GM23248 (cell line): ENCODE measurements at places on chromosomes 11 and 22.

DNA sequence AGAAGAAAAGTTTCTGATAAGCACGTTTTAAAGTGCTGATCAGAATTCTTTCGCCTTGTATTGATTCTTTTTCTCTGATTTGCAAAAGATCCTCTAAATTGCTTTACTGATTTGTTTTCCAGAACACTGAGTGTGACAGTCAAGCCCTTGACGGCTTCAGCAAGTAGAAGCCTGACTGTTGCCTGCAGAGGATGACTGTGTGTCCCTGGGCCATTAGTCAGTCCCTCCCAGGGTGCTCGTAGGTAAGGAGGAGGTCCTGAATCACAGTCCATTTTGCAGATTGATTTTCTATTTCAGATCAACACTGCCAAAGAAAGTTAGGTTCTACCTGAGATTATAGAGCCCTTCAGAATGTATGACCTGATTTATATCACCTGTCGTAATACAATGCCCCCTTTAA lies 38.6 kb upstream of the POGLUT3 start:
- no peaks in the 10 kb centered on the region for H3K36me3 ChIP-seq
- no peak for DNase-seq
- H3K27ac ChIP-seq: no peak overlapping the region
- peaks cover 14% of the 10 kb centered on the region for H3K27me3 ChIP-seq
- no peaks in the 10 kb centered on the region for H3K4me1 ChIP-seq

GRCh38 chr11:124640666-124641065 lies 18.0 kb downstream of the TBRG1 start:
- no peak overlapping the region for H3K27ac ChIP-seq
- H3K36me3 ChIP-seq: no peaks in the 10 kb centered on the region; the same call in 1 of the 2 replicates
- no peak for DNase-seq
- no peaks in the 10 kb centered on the region for H3K27me3 ChIP-seq
- H3K4me3 ChIP-seq: no peak overlapping the region
- peaks cover 22% of the 10 kb centered on the region for H3K4me1 ChIP-seq

DNA sequence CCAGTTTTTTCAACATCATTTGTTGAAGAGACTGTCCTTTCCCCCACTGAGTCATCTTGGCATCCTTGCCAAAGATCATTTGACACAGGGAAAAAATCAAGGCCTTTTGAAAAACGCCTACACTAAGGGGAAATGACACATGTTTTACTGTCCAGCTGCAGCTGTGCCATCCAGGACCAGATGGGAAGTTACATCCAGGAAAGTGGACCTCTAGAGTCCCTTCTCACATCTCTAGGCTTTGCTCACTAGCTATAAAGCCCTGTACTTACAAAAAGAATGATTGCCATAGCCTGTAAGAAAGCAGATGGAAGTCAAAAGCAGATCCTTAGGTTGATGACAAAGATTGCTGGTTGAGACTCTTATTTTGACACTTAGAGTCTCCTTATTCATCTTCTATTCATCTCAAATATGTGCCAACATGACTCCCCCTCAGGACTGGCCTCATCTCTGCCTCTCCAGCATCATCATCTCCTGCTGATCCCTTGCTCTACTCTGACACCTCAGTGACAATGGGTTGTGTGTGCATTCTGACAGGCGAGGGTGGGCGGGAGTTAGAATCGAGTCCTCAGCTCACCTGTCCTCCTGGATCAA lies 22.8 kb downstream of the OSBP2 start:
- DNase-seq: peak; percentile 91
- no peaks in the 10 kb centered on the region for H3K27me3 ChIP-seq
- H3K27ac ChIP-seq: peak overlapping the region; percentile 76
- H3K4me3 ChIP-seq: peak overlapping the region; percentile 47

DNA sequence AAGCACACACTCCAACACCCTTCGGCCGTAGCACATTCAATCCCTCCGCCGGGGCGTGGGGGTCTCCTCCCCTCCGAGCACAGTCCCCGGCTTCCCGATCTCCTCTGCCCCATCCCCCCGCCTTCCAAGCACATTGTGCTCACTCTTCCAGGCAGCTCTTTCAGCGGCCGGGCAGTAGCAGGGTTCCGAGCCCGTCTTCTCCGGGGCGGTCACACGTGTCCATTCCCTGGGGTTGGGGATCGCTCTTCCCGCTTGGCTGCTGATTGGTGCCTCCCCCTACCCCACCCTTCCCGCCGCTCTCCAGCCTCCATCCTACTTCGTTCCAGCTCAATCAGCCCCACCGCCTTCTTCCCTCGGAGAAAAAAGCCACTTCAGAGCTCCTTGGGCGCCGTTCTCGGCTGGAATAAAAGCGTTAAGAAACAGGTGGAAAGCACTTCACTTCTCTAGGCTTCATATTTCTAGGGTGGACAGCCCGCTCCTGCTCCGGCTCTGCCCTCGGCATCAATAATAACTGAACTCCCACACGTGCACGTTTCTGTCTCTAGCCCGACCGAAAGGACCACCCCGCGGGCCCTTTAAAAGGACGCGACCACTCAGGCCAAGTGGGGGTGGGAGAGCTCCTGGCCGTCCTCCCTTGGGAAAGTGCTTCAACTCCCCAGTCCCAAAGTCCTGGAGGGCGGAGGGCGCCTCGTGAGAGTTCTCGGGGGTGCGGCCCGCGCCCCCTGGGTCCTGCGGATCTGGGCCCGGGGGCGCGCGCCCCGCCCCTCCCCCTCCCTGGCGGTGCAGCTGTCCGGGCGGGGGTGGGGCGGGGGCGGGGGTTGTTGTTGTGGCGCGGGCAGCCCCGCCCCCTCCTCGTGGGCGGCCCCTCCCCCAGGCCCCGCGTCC lies 464 bp upstream of the CECR2 start:
- no peaks in the 10 kb centered on the region for H3K4me1 ChIP-seq
- H3K4me3 ChIP-seq: no peak overlapping the region
- no peaks in the 10 kb centered on the region for H3K36me3 ChIP-seq
- peak; percentile 7 for DNase-seq
- no peak overlapping the region for H3K27ac ChIP-seq

GRCh38 chr11:662689-663274 lies 25.7 kb downstream of the DRD4 start:
- H3K36me3 ChIP-seq: no peaks in the 10 kb centered on the region
- no peak overlapping the region for H3K4me3 ChIP-seq
- no peak overlapping the region for H3K27ac ChIP-seq
- H3K4me1 ChIP-seq: peaks cover 14% of the 10 kb centered on the region
- peak; percentile 77 for DNase-seq

DNA sequence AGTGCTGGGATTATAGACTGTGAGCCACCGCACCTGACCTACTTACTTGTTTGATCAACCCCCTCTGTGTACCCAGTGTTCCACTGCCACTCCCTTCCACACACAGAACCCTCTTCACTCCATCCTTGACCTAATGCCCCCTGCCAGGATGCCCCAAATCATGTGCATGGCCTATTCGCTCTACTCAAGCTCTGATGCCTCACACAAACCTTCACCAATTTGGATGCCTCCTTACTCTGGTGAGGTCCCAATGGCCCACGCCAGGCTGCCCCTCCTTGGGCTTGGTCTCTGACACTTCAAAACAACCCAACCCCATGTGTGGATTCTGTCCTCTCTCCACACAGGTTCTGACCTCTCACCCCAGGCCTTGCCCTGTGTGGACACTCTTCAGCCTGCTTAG lies 9.4 kb upstream of the PSMC3 start:
- peaks cover 10% of the 10 kb centered on the region for H3K4me1 ChIP-seq
- H3K27ac ChIP-seq: no peak overlapping the region
- no peaks in the 10 kb centered on the region for H3K36me3 ChIP-seq
- no peaks in the 10 kb centered on the region for H3K27me3 ChIP-seq
- no peak overlapping the region for H3K4me3 ChIP-seq
- no peak for DNase-seq

GRCh38 chr11:26420331-26420730 lies 88.4 kb downstream of the ANO3 start:
- H3K27me3 ChIP-seq: no peaks in the 10 kb centered on the region
- H3K4me1 ChIP-seq: no peaks in the 10 kb centered on the region
- DNase-seq: no peak
- no peaks in the 10 kb centered on the region for H3K36me3 ChIP-seq

- peak; percentile 86 for DNase-seq
- H3K27ac ChIP-seq: peak overlapping the region; percentile 90
- H3K4me1 ChIP-seq: peaks cover 47% of the 10 kb centered on the region
- H3K27me3 ChIP-seq: no peaks in the 10 kb centered on the region
- no peaks in the 10 kb centered on the region for H3K36me3 ChIP-seq
These were observed 71.2 kb downstream of the KIRREL3 start for GRCh38 chr11:126929179-126930061.

GRCh38 chr11:65698205-65698604 lies 13.8 kb upstream of the KAT5 start:
- H3K4me3 ChIP-seq: no peak overlapping the region
- no peak overlapping the region for H3K27ac ChIP-seq
- peaks cover 18% of the 10 kb centered on the region; the same call in 1 of the 2 replicates for H3K27me3 ChIP-seq
- DNase-seq: no peak
- H3K36me3 ChIP-seq: no peaks in the 10 kb centered on the region

- no peak overlapping the region for H3K27ac ChIP-seq
- no peak for DNase-seq
- H3K4me1 ChIP-seq: no peaks in the 10 kb centered on the region
- no peaks in the 10 kb centered on the region for H3K36me3 ChIP-seq
These were observed 526.2 kb upstream of the B3GAT1 start for GRCh38 chr11:134938212-134938611.

- peaks cover 98% of the 10 kb centered on the region for H3K4me1 ChIP-seq
- no peaks in the 10 kb centered on the region for H3K36me3 ChIP-seq
These were observed 195.8 kb downstream of the MAML2 start for GRCh38 chr11:96147186-96147585.

DNA sequence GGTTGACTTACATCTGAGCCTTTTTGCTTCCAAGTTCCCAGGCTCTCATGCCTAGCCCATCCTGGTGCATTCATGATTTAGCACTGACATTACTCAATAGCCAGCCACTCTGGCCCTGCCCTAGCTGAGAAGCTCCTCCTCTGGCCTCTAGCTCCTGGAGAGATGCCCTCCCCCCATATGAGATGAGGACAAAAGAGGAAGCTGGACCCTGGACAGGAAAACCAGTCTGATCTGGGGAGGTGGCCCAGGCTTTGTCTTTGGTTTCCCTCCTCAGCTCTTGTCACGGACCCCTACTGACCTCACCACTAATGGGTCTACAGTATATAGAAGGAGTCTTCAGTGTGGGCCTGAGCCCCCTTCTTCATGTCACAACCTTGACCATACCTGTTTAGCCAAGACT lies 3.0 kb downstream of the RHOG start:
- no peak overlapping the region for H3K27ac ChIP-seq
- no peaks in the 10 kb centered on the region for H3K36me3 ChIP-seq

GRCh38 chr11:86355256-86355655 lies 19.4 kb upstream of the CCDC81 start:
- no peaks in the 10 kb centered on the region for H3K4me1 ChIP-seq
- no peaks in the 10 kb centered on the region for H3K27me3 ChIP-seq
- no peak for DNase-seq

GRCh38 chr22:36134182-36134581 lies 26.4 kb downstream of the APOL3 start:
- peaks cover 6% of the 10 kb centered on the region for H3K27me3 ChIP-seq
- no peak overlapping the region for H3K27ac ChIP-seq
- no peak for DNase-seq
- peaks cover 3% of the 10 kb centered on the region for H3K4me1 ChIP-seq
- no peaks in the 10 kb centered on the region for H3K36me3 ChIP-seq
- no peak overlapping the region for H3K4me3 ChIP-seq

- DNase-seq: no peak
- H3K4me1 ChIP-seq: no peaks in the 10 kb centered on the region
- H3K4me3 ChIP-seq: no peak overlapping the region
These were observed 20.3 kb upstream of the CYP2D6 start for GRCh38 chr22:42150727-42151590.

DNA sequence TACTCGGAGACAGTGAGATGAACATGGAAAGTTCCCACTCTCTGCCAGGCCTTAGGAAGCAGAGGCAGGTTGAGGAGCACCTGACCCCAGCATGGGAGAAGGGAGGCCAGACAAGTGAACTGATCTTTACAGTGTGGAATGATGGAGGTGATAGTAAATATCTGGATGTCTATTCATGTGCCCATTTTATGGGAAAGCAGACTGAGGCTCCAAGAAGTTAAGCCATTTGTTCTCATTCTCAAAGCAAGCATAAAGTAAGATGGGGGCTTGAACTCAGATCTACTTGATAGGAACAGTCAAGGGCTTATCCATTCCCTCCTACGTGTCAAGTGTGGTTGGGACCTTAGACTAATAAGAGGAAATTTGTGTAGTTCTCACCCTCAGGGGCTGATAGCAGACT lies 461.5 kb downstream of the MN1 start:
- H3K27me3 ChIP-seq: 0 out of 2 replicates have a peak, but pooled peaks cover 2% of the 10 kb centered on the region
- DNase-seq: no peak
- H3K4me1 ChIP-seq: no peaks in the 10 kb centered on the region
- H3K27ac ChIP-seq: no peak overlapping the region
- H3K4me3 ChIP-seq: no peak overlapping the region
- no peaks in the 10 kb centered on the region for H3K36me3 ChIP-seq

DNA sequence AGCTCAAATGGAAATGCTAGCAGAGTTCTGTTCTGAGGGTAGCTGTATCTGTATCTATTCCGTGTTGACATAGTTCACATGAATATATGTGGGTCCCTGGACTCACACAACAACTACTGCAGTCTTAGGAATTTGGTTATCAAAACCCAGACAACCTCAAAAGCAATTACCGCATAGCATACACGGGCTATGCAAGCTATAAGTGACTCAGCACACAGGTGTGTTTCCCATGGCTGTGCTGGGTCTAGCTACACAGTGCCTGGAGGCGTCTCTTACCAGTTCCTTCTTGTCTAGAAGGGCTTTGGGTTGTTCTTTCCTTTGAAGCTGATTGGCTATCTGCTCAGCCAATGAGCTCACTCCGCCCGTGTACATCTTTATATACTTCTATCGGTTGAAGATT lies 98.2 kb upstream of the BID start:
- no peaks in the 10 kb centered on the region for H3K27me3 ChIP-seq
- no peak for DNase-seq
- H3K27ac ChIP-seq: no peak overlapping the region
- H3K36me3 ChIP-seq: no peaks in the 10 kb centered on the region; the same call in 1 of the 2 replicates
- no peak overlapping the region for H3K4me3 ChIP-seq

GRCh38 chr22:48241658-48242057 lies 1479.2 kb downstream of the TBC1D22A start:
- no peaks in the 10 kb centered on the region for H3K27me3 ChIP-seq
- H3K4me1 ChIP-seq: no peaks in the 10 kb centered on the region
- H3K27ac ChIP-seq: no peak overlapping the region
- no peaks in the 10 kb centered on the region for H3K36me3 ChIP-seq

GRCh38 chr22:37659066-37659896 lies 758 bp downstream of the PDXP start:
- H3K36me3 ChIP-seq: no peaks in the 10 kb centered on the region
- peak overlapping the region; percentile 86 for H3K4me3 ChIP-seq
- peak; percentile 27 for DNase-seq
- no peak overlapping the region for H3K27ac ChIP-seq
- H3K4me1 ChIP-seq: peaks cover 35% of the 10 kb centered on the region

DNA sequence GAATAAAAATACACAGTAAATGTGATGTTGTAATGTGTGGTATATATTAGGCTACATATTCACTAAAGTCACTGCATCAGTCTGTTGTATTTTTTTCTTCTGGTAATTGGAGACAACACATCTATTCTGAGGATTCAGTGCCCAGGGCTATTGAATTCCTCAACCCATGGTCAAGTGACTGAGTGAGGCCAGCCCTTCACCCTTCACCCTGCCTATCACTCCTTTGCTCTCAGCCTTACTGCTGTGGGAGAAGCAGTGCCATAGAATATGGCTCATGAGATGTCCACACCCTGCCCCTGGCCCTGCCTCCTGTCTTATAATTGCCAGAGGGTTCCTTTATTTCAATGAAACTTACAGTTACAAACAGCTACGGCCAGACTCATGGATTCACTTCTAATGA lies 295.6 kb downstream of the NTM start:
- no peaks in the 10 kb centered on the region for H3K36me3 ChIP-seq
- H3K4me1 ChIP-seq: peaks cover 52% of the 10 kb centered on the region
- no peaks in the 10 kb centered on the region for H3K27me3 ChIP-seq
- H3K27ac ChIP-seq: peak overlapping the region; percentile 74

- H3K4me3 ChIP-seq: no peak overlapping the region
- H3K27me3 ChIP-seq: no peaks in the 10 kb centered on the region
- H3K27ac ChIP-seq: no peak overlapping the region
- H3K4me1 ChIP-seq: no peaks in the 10 kb centered on the region
These were observed 22.6 kb downstream of the ACO2 start for GRCh38 chr22:41491374-41492100.
